GM20000 (cell line): ENCODE measurements at places on chromosomes 5 and 9.

- DNase-seq = no peak
Observed at GRCh38 chr9:26357803-26358344, 534.7 kb downstream of the CAAP1 start.

- no peak for DNase-seq
Observed at GRCh38 chr9:20286969-20287368, 335.3 kb downstream of the MLLT3 start.

GRCh38 chr5:179731791-179732411 is 721 bp upstream of the MAML1 start:
- peak; percentile 43 for DNase-seq

GRCh38 chr5:77358255-77359205 is 133.6 kb downstream of the WDR41 start:
- no peak for DNase-seq
